ENCODE measurements at places on chromosomes 6 and 20.

DNA sequence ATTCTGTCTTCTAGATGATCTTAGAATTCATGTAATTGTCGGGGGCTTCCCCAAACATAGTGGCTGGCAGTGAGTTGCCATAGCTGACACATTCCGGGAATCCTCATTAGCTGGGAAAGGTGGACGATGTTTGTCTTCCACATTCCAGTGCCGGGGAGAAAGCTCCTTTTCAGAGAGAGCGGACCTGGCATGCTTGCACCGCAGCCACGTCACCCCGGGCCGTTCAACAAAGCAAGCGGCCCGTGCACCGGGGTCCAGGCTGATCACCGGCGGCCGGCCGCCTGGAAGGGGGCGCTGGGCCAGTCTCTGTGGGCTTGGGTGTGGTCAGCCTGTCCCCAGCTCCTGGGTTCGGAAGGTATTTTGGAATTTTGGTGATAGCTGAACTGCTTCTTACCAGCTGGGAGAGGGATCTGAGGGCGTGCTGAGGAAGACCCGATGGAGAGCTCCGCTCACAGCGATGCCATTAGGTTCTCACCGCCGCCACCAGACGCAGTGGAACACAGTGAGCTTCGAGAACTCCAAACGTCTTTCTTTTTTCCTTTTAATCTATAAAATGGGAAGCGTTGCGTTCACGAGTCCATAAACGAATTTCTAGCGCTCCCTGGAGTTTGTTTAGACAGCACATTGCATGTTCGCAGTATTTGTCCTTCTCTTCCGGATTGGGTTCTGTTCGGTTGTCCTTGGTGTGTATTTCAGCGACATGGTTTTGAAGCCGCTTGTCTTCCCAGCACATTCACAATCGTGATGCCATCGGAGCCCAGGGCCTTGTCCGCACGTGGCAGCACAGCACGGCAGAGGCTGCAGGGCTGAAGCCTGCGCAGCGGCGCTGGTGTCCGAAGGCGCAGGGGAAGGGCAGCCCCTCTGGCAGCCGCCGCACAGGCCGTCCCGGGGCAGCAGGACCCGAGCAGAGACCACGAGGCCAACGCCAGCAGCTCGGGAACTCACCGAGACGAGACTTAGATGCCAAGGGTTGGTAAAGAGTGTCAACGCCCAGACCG, 557.6 kb downstream of the QKI start:
- no peaks in the 10 kb centered on the region for H3K4me1 ChIP-seq
- no peak overlapping the region for H3K4me3 ChIP-seq
- no peaks in the 10 kb centered on the region for H3K36me3 ChIP-seq
- H3K27me3 ChIP-seq: no peaks in the 10 kb centered on the region
- no peak overlapping the region for H3K27ac ChIP-seq

DNA sequence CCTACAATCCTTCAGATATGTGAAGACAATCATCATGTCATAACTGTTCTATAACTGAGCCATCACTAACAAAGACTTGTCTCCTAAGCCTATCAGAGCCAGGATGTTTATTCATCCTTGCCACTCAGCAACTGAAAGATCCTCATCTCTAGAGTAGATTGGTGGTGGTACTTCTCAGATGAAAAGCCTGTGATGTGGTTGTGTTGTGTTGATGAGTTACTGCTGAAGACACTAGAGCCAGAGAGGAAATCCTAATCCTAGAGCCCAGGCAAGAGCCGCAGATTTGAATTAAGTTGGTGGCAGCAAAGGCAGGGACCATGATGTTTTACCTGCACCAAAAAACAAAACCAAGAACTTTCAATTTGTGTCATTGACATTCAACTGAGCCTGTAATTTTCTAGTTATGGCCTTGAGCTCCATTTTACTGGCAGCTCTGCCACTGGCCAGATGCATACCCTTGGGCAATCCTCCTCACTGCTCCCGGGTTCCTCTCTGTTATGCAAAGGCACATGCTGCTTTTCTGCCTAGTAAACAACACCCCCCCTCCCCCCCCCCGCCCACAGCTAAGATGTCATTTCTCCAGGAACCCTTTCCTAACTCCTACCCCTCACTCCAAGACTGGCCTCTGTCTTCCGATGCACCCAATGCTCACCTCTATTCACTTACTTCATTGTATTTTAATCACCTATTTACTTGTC, 50.2 kb upstream of the REV3L start:
- H3K27ac ChIP-seq: no peak overlapping the region
- H3K4me3 ChIP-seq: no peak overlapping the region
- peak; percentile 39 for DNase-seq
- H3K27me3 ChIP-seq: no peaks in the 10 kb centered on the region

DNA sequence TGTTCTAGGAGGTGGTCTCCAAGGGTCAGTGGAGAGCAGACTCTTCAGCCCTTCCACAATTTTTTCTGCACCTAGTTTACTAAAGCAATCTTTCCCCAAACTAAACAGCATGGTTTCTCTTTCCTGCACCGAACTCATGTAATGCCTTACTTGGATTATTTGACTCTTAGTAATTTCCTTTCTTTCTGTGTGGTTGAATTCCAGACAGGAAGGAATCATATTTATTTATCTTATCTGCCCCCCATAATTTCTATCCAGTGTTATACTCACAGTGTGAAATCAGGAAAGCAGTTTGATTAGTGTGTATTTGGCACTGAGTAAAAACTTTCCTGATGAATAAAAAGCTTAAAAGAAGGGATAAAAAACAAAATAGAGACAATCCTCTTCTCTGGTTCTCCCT, 140.3 kb upstream of the STMND1 start:
- H3K4me1 ChIP-seq: peaks cover 3% of the 10 kb centered on the region
- H3K36me3 ChIP-seq: no peaks in the 10 kb centered on the region
- peaks cover 22% of the 10 kb centered on the region for H3K27me3 ChIP-seq
- no peak overlapping the region for H3K27ac ChIP-seq
- no peak overlapping the region for H3K4me3 ChIP-seq
- DNase-seq: no peak

GRCh38 chr20:17171746-17172280, 55.0 kb upstream of the PCSK2 start:
- no peak overlapping the region for H3K27ac ChIP-seq
- H3K27me3 ChIP-seq: no peaks in the 10 kb centered on the region
- DNase-seq: no peak
- H3K4me1 ChIP-seq: no peaks in the 10 kb centered on the region

DNA sequence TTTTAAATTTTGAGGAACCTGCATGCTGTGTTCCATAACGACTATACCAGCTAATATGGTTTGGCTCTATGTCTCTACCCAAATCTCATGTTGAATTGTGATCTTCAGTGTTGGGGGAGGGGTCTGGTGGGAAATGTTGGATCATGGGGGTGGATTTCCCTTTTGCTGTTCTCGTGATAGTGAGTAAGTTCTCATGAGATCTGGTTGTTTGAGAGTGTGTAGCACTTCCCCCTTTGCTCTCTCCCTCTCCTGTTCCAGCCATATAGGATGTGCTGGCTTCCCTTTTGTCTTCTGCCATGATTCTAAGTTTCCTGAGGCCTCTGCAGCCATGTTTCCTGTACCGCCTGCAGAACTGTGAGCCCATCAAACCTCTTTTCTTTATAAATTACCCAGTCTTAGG, 61.8 kb upstream of the NEDD9 start:
- no peak for DNase-seq
- H3K36me3 ChIP-seq: peaks cover 73% of the 10 kb centered on the region
- H3K4me1 ChIP-seq: peaks cover 3% of the 10 kb centered on the region
- no peak overlapping the region for H3K27ac ChIP-seq
- no peaks in the 10 kb centered on the region for H3K27me3 ChIP-seq
- H3K4me3 ChIP-seq: no peak overlapping the region

DNA sequence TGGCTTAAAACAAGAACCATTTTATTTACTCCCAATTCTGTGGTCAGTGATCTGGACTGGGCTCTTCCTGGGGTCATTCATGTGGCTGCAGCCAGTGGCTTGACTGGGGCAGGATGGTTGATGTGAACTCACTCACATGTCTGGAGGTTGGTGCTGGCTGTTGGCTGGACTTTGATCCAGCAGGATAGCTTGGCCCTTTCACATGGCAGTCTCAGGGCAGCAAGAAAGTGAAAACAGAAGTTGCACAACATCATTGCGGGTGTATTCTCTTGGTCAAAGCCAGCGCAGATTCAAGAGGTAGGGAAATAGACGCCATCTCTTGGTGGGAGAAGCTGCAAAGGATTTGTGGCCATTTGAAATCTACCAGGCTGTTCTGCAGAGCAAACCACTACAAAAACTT, 77.2 kb downstream of the MDGA1 start:
- H3K4me3 ChIP-seq: no peak overlapping the region
- no peak overlapping the region for H3K27ac ChIP-seq
- H3K36me3 ChIP-seq: no peaks in the 10 kb centered on the region
- no peak for DNase-seq
- H3K4me1 ChIP-seq: peaks cover 44% of the 10 kb centered on the region

GRCh38 chr20:11468880-11469279, 448.8 kb upstream of the BTBD3 start:
- no peaks in the 10 kb centered on the region for H3K27me3 ChIP-seq
- H3K27ac ChIP-seq: no peak overlapping the region
- H3K4me1 ChIP-seq: no peaks in the 10 kb centered on the region
- H3K4me3 ChIP-seq: no peak overlapping the region
- no peak for DNase-seq

DNA sequence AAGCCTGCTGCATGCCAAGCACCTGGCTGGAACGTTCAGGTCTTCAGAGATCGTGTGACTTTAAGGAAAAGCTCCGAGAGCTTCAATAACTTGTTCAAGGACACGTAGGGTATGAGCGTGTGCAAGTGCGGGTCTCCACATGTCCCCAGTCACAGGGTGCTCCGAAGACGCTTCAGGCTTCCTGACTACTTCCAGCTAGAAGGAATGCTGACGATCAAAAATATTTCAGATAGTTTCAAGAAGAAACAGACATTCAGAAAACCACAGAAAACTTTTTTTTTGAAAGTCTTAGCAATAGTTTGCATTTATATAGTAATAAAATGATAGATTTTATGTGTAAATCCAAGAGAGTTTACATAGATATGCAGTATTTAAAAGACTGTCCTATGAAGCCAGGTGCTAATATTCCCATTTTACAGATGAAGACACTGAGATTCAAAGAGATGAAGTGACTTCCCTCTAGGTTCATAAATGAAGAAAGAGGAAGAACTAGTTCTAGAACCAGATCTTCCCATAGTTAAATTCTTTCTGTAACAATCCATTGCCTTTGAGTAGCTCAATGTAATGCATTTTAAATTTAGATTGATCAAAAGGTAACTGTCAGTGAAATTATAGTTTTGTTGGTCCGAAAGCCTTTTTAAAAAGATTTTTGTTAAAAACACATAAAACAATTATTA, 247.6 kb downstream of the MYLK4 start:
- no peak overlapping the region for H3K4me3 ChIP-seq
- H3K4me1 ChIP-seq: no peaks in the 10 kb centered on the region
- DNase-seq: no peak
- H3K27me3 ChIP-seq: peaks cover 21% of the 10 kb centered on the region
- H3K27ac ChIP-seq: no peak overlapping the region

DNA sequence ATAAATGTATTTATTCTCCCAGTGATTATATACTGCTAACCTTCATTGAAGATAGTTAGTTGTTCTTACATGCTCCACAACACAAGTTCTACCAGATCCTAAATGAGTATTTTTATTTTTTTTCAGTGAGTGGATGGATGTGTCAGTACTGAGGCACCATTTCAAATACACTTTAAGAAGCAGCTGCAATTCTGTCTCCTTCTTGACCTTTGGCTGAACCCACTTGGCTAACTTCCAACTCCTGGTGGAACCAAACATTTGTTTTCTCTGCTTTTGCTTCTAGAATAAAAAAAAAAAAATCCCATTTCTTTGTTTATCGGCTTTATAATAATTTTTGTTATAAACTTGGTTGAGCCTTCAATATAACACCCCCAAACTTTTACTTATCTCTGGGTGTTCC, 458.3 kb upstream of the MAP3K7 start:
- H3K4me3 ChIP-seq: no peak overlapping the region
- H3K27me3 ChIP-seq: no peaks in the 10 kb centered on the region
- H3K27ac ChIP-seq: no peak overlapping the region
- no peaks in the 10 kb centered on the region for H3K36me3 ChIP-seq

GRCh38 chr6:88641178-88641903, 322.1 kb downstream of the RNGTT start:
- H3K36me3 ChIP-seq: no peaks in the 10 kb centered on the region
- H3K27me3 ChIP-seq: no peaks in the 10 kb centered on the region
- DNase-seq: no peak
- H3K4me1 ChIP-seq: no peaks in the 10 kb centered on the region
- H3K27ac ChIP-seq: no peak overlapping the region
- no peak overlapping the region for H3K4me3 ChIP-seq

DNA sequence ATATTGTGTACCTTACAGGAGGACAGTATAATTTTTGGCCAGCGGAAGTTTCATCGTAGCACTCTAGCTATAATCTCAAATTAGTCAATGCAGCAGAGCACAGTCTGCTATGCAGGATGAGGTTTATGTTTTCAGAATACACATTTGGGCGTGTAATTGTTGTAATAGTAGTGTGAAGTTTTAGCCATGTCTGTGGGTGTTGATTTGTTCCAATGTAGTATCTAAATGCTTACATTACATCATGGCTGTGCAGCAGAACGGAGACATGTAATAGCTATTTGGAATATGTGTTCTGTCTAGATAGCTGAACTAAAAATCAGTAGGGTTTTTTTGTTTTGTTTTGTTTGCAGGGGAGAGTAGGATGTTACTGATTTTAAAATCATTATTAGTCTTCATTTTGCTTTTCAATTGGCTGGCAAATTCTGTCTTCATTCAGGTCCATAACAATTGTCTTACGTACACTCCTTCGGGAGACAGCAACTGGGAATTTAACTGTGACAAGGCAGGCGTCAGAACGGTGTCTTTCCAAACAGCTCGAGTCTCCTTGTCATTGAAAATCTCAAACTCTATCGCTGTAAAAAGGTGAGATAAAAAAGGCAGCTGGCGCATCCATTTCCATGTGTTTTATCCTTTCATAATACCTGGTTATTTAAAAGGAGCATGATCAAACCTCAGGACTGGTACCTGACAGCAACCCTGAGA, 65.1 kb upstream of the CDH4 start:
- peaks cover 4% of the 10 kb centered on the region for H3K27me3 ChIP-seq
- no peak overlapping the region for H3K4me3 ChIP-seq
- no peaks in the 10 kb centered on the region for H3K36me3 ChIP-seq
- no peak overlapping the region for H3K27ac ChIP-seq

DNA sequence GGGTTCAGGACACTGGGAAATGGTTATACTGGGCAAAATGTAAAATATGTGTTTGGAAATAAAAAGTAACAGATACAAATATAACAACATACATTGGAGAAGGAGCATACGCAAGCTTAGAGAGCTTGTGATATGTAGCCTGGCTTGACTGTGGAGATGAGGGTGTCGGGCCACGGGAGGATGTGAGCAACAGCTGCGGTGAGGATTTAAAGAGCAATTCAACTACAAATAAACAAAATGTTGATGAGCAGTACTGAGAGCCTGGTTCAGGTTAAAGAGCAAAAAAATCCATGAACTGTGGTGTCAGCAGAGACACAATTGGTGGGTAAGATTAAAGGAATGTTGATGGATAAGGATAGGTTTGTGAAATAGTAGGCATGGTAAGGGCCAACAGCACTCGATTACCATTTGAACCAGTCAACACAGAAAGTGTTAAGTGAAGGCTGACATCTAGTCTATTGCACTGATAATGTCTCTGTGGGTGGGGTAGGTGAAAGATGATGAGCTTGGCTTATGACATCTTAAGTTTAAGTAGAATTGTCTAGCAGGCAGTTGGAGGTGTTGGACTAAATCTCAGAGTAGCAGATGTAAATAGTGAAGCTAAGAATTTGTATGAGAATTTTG, 723.2 kb downstream of the EPM2A start:
- H3K4me1 ChIP-seq: no peaks in the 10 kb centered on the region
- H3K27ac ChIP-seq: no peak overlapping the region
- no peaks in the 10 kb centered on the region for H3K27me3 ChIP-seq
- H3K4me3 ChIP-seq: no peak overlapping the region
- no peaks in the 10 kb centered on the region for H3K36me3 ChIP-seq
- DNase-seq: no peak

- H3K4me1 ChIP-seq: peaks cover 5% of the 10 kb centered on the region
- peak overlapping the region; percentile 24 for H3K27ac ChIP-seq
- no peak overlapping the region for H3K4me3 ChIP-seq
- no peaks in the 10 kb centered on the region for H3K27me3 ChIP-seq
These were observed 26.1 kb downstream of the ADA start for GRCh38 chr20:44625361-44625760.
